Left ventricle myocardium inferior (tissue), 1 donor: ENCODE measurements at places on chromosomes 1 and 21. TPM values are rescaled to one million over a fixed set of nuclear protein-coding genes. Genes with fewer than 3 reads are reported as not detected.

DNA sequence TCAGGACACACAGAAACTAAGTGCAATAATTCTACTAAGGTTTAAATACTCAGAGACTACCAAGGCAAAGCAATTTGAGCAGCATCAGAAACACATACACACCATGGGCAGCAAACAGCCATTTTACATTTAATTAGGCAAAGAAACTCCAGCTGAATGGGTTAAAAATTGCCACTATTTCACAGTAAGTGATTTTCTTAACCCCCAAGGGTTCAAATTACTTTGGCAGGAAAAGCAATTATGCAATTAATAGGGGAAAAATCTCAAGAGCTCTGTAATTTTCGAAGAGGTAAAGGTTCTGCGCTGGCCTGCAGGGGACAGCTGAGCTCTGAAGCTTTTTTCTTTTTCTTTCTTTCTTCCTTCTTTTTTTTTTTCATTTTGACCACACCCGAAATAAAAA, 206.2 kb upstream of the RRP15 start:
- no peaks in the 10 kb centered on the region for H3K4me1 ChIP-seq
- no peak for DNase-seq
- H3K27ac ChIP-seq = no peak overlapping the region

GRCh38 chr1:119987112-119987511, 82.3 kb downstream of the NOTCH2 start:
- H3K4me1 ChIP-seq = peaks cover 20% of the 10 kb centered on the region
- H3K27ac ChIP-seq = peak overlapping the region; percentile 28
- H3K36me3 ChIP-seq = peaks cover 10% of the 10 kb centered on the region
- no peak for DNase-seq
- H3K27me3 ChIP-seq = no peaks in the 10 kb centered on the region

- no peak overlapping the region for H3K4me3 ChIP-seq
- H3K27ac ChIP-seq = no peak overlapping the region
- peaks cover under 1% of the 10 kb centered on the region for H3K27me3 ChIP-seq
- no peak for DNase-seq
- H3K4me1 ChIP-seq = no peaks in the 10 kb centered on the region
- no peaks in the 10 kb centered on the region for H3K36me3 ChIP-seq
These were observed 29.6 kb upstream of the ZNF648 start for GRCh38 chr1:182091083-182091482.

DNA sequence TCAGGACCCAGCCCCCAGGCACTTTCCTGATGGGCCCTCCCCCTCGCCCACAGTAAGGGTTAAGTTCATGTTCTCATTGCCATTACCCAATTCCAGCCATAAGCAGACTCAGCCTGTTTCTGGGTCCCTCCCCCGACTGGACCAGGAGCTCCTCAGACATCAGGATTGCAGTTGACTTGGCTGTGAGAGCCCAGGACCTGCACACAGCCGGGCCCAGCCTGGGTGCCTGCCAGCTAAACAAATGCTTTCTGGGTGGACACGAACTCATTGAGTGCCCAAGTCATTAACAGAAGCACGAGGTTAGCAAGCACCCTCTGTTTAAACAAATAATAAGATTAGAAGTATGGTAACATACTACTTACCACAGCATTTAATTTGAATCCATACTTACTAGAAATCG, 147.9 kb upstream of the POU3F1 start:
- no peak overlapping the region for H3K27ac ChIP-seq
- H3K27me3 ChIP-seq = peaks cover 49% of the 10 kb centered on the region
- H3K4me3 ChIP-seq = no peak overlapping the region
- no peaks in the 10 kb centered on the region for H3K4me1 ChIP-seq
- H3K36me3 ChIP-seq = no peaks in the 10 kb centered on the region

GRCh38 chr1:73953586-73953985, 244.4 kb downstream of the LRRIQ3 start:
- DNase-seq = no peak
- no peaks in the 10 kb centered on the region for H3K36me3 ChIP-seq
- H3K27me3 ChIP-seq = peaks cover 8% of the 10 kb centered on the region
- no peak overlapping the region for H3K27ac ChIP-seq

GRCh38 chr21:41874611-41875010, 4.5 kb downstream of the PRDM15 start:
- no peaks in the 10 kb centered on the region for H3K36me3 ChIP-seq
- H3K27me3 ChIP-seq = no peaks in the 10 kb centered on the region
- H3K4me1 ChIP-seq = peaks cover 17% of the 10 kb centered on the region

- peaks cover 43% of the 10 kb centered on the region for H3K4me1 ChIP-seq
- H3K4me3 ChIP-seq = no peak overlapping the region
- peak overlapping the region; percentile 89 for H3K27ac ChIP-seq
- H3K27me3 ChIP-seq = no peaks in the 10 kb centered on the region
- peaks cover 58% of the 10 kb centered on the region for H3K36me3 ChIP-seq
- no peak for DNase-seq
These were observed 29.9 kb downstream of the MRAP start for GRCh38 chr21:32328595-32328994.

DNA sequence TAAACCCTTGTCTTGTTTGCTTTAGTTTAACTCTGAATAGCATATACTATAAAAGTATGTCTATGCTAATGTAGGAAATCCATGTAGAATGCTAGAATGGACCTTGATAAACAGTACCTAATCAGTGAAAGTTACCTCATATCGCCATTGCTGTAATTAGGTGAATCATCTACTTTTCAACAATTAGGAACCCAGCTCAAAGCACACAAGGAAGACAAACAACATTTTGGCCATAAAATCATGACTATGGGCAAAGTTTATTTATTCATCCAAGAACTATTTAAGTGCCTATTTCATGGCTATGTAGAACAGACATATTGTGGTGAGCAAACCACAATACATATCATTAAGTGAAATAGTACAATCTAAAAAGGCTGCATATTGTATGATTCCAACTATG, 1043.2 kb downstream of the BRINP3 start:
- H3K36me3 ChIP-seq = no peaks in the 10 kb centered on the region
- no peaks in the 10 kb centered on the region for H3K27me3 ChIP-seq
- no peak overlapping the region for H3K4me3 ChIP-seq
- DNase-seq = no peak

DNA sequence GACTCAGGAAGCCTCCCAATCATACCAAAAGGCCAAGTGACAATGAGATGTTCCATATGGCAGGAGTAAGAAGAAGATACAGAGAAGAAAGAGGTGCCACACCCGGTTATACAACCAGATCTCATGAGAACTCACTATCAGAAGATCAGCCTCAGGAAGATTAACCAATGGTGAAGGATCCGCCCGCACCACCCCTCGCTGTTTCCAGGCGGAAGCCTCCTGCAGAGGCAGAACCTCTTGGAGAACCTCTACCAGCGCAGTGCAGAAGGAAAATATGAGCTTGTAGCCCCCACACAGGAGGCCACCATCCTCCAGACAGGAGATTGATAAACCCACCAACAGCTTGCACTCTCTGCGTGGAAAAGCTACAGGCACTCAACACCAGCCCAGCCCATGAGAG, 245.1 kb downstream of the POTED start:
- no peaks in the 10 kb centered on the region for H3K4me1 ChIP-seq
- H3K27ac ChIP-seq = no peak overlapping the region
- no peaks in the 10 kb centered on the region for H3K36me3 ChIP-seq
- H3K4me3 ChIP-seq = no peak overlapping the region

- no peak overlapping the region for H3K4me3 ChIP-seq
- H3K27me3 ChIP-seq = no peaks in the 10 kb centered on the region
- peaks cover 70% of the 10 kb centered on the region for H3K4me1 ChIP-seq
- no peaks in the 10 kb centered on the region for H3K36me3 ChIP-seq
- H3K27ac ChIP-seq = no peak overlapping the region
These were observed 31.8 kb downstream of the GADD45A start for GRCh38 chr1:67716800-67717199.

DNA sequence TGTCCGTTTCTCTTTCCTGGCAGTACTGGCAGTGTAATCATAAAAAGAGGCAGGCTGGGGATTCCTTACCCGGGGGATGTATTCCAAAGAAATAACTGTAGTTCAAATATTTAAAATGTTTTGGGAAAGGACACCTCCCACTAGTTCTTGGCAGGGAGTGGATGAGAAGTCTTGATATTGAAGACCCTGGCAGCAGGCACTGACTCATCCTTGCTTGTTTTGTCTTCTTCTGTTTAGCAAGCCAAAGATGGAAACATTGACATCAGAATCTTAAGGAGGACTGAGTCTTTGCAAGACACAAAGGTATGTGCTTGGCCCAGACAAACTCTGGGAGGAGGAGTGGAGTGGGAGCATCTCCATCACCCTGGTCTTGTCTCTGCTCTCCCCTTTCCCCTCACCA, 639 bp downstream of the IL20 start:
- no peaks in the 10 kb centered on the region for H3K36me3 ChIP-seq
- no peaks in the 10 kb centered on the region for H3K4me1 ChIP-seq
- H3K27me3 ChIP-seq = peaks cover 7% of the 10 kb centered on the region
- no peak for DNase-seq
- H3K4me3 ChIP-seq = no peak overlapping the region
- H3K27ac ChIP-seq = no peak overlapping the region

DNA sequence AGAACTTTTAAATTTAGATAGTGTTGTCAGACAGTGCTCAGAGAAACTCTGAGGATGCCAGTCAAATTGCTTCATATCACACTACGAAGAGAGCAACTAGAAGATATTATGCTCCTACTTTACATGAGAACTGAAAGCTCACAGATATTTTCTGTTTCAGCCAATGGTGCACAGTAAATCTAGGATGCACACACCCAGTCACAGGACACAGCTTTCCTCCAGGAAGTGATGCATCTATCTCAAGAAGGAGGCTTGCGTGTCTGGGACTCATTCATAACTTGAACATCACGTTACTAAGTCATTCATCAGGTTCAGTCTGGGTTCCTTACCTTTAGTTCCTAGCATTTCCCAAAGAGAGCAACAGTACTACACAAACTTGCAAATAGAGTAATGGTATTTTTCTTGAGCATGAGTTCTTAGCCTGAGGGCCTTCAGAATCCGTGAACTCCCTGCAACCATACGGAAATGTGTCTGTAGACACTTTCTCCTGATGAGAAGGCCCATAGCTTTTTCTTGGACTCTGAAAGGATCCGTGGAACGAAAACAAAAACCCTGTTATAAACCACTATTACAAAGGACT, 12.2 kb downstream of the ZNF697 start:
- H3K4me3 ChIP-seq = no peak overlapping the region
- no peak for DNase-seq
- peak overlapping the region; percentile 95 for H3K27ac ChIP-seq
- H3K27me3 ChIP-seq = no peaks in the 10 kb centered on the region

DNA sequence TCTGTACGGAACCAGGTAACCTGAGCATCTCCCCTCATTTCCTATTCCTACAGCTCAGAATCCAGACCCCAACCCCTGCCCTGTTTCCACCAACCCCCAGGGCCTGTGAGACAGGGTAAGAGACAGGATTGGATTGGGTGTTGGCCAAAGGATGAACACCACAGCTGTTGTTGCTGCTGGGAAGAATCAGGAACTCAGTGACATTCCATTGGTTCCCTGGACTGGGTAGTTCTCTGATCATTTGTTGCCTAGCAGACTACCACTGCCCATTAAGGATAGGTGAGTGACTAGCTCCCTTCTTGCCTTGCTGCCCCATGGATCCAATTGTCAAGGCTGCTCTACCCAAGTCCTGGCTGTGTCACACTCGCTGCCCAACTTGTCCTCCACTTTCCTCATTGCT, 10.0 kb downstream of the NCSTN start:
- DNase-seq = no peak
- H3K27ac ChIP-seq = no peak overlapping the region
- H3K4me1 ChIP-seq = peaks cover 14% of the 10 kb centered on the region

DNA sequence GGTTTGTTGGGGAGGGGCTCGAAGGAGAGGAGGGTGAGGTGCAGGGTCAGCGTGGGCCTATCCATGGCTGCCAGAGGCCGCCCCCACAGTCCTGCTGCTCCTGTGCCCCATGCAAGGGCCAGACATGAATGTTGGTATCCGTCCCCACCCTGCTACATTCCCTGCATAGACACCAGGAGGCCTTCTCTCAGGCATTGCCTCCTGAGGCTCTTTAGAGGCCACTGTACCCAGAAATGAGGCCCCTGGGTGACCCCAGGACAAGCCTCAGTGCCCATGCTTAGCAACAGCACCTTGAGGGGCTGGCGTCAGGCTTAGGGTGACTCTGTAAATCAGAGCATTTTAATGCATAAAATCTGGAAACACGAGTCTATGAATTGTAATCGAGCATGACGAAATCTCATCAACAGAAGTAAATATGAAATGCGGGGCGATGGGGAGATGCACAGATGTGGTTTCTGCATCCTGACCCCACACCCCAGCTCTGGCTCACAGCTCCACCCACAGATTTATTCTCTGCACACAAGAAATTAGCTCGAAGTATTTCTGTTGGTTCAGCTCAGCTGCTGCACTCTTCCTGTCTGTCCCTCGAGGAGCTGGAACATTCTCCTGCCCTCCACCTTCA, 124.0 kb upstream of the CSF3R start:
- no peak overlapping the region for H3K4me3 ChIP-seq
- no peak overlapping the region for H3K27ac ChIP-seq
- no peaks in the 10 kb centered on the region for H3K36me3 ChIP-seq
- H3K4me1 ChIP-seq = no peaks in the 10 kb centered on the region
- peaks cover 75% of the 10 kb centered on the region for H3K27me3 ChIP-seq

DNA sequence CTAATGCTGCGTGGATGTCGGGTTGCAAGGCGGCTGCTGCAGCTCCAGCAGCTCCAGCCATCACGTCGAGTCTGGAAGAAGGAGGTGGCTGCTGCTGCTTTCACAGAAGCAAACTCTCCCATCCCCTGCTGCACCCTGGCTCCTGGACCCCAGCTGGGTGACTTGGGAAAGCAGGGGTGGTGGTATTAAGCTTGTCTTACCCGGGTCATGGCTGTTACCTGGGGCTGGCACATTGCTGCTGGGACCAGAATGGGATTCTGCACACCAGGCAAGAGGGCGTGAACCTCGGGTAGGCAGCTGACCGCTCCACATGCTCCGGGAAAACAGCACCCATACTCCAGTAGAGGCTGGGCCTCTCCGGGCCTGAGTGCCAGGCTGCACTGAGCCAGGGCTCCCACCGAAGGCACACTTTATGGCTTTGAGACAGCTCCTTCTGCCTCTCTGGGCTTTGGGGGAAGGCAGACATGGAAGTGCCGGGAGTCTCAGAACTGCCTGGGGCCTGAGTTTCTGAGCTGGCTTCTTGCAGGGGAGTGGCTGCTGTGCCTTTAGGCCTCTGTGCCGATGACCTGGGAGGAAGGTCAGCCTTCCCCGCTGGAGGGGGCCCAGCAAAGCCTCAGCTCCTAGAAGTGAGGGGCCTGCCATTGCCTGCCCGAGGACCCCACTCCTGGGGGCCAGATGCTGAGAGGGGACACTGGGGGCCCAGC, 1.2 kb downstream of the SMIM1 start:
- peaks cover 54% of the 10 kb centered on the region for H3K4me1 ChIP-seq
- no peak for DNase-seq
- peak overlapping the region; percentile 74 for H3K4me3 ChIP-seq

GRCh38 chr1:92940541-92940940, 20.7 kb downstream of the DIPK1A start:
- H3K36me3 ChIP-seq = no peaks in the 10 kb centered on the region
- no peak overlapping the region for H3K4me3 ChIP-seq
- H3K4me1 ChIP-seq = peaks cover 53% of the 10 kb centered on the region

GRCh38 chr21:32739946-32740345, 12.1 kb upstream of the SYNJ1 start:
- H3K36me3 ChIP-seq = peaks cover 91% of the 10 kb centered on the region
- H3K27ac ChIP-seq = no peak overlapping the region
- DNase-seq = no peak
- no peak overlapping the region for H3K4me3 ChIP-seq
- H3K27me3 ChIP-seq = no peaks in the 10 kb centered on the region

The KCNH1 gene
- not detected for total RNA-seq

The NUF2 gene
- 1.0 TPM for total RNA-seq

The CRP gene
- not detected for total RNA-seq

The ASCL5 gene
- total RNA-seq = not detected

The DIO1 gene
- total RNA-seq = not detected

The RIMKLA gene
- total RNA-seq = 10.2 TPM

The UMODL1 gene
- 0.08 TPM for total RNA-seq

The RPTN gene
- total RNA-seq = not detected

The TP73 gene
- 0.05 TPM for total RNA-seq

The CTNNBIP1 gene
- total RNA-seq = 42.6 TPM

The SELP gene
- total RNA-seq = 10.9 TPM
